ENCODE measurements at places on chromosomes 4 and X.

DNA sequence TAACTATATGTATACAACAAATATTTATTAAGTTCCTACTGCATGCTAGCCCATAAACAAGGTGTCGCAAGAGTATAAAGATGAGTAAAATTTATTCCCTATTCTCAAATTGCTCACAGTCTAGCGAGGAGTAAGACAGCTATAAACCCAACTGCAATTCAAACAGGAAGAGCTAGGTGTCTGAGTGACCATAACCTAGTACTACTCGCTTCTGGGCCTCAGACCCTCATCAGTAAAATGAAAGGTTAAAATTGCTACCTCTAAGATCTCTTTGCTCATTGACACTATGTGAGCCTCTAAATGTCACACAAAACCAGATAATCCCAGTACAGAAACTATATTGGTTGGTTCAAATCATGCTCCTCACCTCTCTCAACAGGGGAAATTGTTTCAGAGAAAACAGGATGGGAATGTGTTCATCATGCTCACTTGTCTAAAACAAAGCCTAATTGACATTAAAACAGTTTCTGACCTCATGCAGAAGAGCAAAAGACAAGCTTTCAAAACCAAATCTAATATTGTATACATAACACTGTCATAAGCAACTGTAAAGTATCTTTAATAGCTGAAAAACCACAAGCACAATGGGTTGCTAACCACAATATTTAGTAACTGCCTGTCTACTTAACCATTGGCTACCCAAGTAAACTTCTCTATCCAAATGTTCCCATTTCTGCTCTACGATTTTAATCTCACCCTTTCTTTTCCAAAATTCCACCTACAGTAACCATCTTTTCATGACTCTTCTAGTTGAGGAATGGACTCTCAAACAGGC, 264.6 kb upstream of the FMR1 start:
- no peak for DNase-seq

DNA sequence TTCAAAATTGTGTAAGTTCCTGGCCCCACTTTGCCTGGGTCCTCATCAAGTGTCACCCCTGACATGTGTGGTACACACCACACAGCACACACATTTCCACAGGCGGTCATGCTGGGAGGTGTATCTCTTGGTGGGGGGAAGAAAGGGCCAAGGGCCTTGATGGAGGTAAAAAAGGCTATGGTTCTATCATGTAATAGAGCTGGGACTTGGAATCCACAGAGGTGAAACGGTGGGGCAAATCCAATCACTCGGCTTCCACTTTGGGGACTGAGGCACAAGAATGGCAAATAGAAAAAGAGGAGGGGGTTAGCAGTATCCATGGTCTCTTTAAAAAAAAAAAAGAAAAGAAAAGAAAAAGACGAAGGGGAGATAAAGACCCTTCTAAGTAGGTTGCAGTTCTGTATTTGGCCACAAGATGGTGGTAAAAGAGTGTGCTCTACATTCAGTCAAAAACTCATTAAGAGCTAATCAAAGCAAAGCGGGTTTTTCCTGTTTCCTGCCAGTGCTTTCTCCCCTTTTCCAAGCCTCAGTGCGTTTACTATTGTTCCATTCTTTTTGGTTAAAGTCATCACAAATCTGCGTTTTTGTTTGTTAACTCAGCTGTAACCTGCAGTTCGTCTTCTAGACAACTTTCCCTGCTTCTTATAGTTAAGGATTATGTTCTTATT, 37.0 kb upstream of the ATP6AP2 start:
- peak; percentile 62 for DNase-seq

DNA sequence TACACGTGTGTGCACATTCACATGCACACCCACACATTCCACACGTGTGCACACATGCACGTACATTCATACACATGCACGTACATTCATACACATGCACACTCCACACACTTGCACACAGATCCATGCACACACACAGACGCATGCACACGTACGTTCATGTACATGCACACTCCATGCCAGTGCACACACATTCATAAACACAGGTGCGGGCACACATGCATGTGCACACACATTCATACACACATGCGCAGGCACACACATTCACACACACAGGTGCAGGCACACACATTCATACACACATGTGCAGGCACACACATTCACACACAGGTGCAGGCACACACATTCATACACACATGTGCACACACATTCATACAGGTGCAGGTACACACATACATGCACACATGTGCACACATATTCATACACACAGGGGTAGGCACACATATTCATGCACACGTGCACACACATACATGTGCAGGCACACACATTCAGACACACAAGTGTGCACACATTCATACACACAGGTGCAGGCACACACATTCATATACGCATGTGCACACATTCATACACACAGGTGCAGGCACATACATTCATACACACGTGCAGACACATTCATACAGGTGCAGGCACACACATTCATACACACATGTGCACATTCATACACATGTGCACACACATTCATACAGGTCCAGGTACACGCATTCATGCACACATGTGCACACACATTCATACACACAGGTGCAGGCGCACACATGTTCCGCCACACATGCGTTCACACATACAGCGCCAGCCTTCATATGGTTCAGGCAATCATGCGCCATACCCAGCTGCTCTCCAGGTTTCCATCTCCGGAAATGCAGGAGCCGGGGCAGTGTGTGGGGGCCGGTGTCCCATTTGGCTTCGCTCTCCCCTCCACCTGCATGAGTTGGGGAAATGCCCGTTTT, 124.8 kb downstream of the HMX1 start:
- DNase-seq, result no peak

GRCh38 chr4:112185334-112185733, 40.1 kb downstream of the FAM241A start:
- DNase-seq, result no peak

DNA sequence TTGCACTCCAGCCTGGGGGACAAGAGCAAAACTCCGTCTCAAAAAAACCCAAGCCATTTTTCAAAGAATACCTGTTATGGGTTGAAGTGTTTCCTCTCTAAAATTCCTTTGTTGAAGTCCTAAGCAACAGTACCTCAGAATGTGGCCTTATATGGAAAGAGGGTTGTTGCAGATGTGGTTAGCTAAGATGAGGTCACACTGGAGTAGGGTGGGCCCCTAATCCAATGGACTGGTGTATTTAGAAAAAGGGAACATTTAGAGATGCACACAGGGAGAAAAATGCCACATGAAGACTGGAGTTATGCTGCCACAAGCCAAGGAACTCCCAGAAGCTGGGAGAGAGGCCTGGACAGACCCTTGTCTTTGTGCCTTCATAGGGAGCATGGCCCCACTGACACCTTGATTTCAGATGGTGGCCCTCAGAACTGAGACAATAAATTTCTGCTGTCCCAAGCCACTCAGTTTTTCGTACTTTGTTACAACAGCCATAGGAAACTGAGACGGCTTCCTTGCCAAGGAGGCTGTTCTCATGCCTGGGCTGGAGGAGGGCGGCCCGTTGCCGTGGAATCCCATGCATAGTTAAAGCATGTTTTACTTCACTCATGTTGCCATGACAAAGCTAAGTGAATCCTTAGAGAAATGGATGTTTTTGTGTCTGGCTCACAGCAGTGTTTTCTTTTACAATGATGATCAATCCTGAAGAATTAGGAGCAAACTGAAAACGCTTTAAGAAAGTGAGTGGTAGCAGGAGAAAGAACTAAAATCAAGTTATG, 16.5 kb downstream of the TRAPPC2 start:
- no peak for DNase-seq
